NCI-H345 (cell line): ENCODE measurements at places on chromosomes 2 and 18.
A peak's percentile ranks its signal among the peaks of the same experiment; 100 is the strongest.

- no peak for DNase-seq
Observed at GRCh38 chr2:103401621-103402020, 639.8 kb downstream of the TMEM182 start.

- peak; percentile 72 for DNase-seq
Observed at GRCh38 chr18:36543991-36544725, 246.6 kb downstream of the FHOD3 start.

GRCh38 chr2:225411452-225411851 is 11.9 kb downstream of the NYAP2 start:
- DNase-seq, result no peak

GRCh38 chr2:236511266-236511665 is 58.4 kb upstream of the ACKR3 start:
- DNase-seq, result peak; percentile 43

DNA sequence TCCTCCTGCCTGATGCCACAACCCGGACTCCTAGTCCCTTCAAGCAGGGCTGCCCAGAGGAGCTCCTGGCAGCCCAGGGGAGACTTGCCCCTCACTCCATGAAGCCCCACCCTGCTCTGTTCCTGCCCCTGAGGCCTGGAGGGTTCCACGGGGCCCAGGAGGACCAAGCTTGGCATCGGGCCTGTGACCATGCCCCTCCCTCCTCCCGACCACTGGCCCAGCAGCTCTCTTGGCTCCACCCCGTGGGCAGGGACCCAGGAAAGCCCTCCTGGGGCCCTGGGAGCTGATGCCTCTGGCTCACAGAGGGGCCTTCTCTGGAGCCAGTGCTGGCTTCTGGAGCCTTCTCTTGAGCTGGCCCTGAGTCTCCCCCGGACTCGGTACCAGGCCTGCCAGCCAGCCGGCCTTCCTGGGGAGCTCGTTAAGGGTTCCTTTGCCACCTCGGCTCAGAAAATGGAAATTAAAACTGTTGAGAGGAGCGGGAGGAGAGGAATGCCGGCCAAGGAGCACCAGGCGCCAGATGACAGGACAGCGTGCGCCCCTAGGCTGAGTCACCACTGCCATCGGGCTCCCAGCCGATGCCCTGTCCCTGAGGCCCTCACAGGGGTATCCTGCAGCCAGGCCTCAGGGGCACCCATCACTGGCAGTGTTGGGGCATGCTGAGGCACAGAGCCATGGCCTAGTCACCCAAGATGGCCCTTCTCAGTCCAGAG is 40.6 kb upstream of the SNED1 start:
- peak; percentile 11 for DNase-seq

- DNase-seq, result no peak
Observed at GRCh38 chr2:229408962-229409361, 137.9 kb upstream of the PID1 start.

DNA sequence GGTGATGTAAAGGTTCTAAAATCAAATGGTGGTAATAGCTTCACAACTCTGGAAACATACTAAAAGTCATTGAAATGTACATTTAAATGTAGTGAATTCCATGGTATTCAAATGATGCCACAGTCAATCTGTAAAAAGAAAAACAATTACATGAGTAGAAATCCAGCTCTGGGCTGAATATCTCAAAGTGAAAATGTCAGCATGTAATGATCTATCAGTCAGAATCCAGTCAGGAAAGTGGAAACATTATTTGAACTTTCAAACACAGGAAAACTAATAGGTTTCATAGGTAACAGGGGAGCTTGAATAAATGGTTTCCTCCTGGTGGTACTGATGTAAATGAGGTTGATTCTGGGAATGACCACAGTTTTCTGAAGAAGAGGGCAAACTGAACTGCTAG is 186.4 kb downstream of the CDH7 start:
- DNase-seq, result no peak

DNA sequence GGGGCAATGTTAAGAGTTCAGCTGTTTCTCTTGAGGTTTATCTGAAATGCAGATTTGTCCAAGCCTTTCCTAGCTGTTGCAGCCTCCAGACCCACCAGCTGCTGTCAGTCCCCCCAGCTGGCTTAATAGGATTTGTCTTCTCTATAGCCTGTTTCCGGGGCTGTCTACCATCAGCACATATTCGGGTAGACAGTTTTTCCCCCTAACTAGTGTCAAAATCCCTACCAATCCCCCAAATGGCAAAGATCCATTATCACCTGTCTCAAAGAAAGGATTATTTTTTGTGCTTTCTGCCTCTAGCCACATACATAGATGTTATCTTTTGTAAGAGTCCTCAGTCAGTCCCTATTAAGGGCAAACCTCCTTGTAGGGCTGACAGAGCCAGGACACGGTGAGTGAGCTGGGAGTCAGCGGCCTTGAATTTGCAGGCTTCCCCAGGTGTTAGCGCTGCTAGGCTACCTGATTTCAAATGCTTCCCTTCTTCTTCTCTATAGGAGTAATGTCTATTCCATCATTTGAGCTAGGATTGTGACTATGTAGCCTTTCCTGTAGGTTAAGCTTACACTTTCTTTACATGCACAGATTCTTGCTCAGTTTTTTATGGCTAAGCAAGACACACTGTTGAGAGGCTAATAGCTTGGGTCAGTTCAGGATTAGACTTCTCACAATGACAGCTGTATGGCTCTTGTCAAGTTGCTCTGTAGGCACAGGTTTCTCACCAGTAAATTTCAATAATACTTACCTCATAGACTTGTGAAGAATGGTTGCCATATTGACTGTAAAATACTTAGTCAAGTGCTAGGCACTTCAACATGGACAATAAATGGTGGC is 171.1 kb upstream of the UNC80 start:
- no peak for DNase-seq

DNA sequence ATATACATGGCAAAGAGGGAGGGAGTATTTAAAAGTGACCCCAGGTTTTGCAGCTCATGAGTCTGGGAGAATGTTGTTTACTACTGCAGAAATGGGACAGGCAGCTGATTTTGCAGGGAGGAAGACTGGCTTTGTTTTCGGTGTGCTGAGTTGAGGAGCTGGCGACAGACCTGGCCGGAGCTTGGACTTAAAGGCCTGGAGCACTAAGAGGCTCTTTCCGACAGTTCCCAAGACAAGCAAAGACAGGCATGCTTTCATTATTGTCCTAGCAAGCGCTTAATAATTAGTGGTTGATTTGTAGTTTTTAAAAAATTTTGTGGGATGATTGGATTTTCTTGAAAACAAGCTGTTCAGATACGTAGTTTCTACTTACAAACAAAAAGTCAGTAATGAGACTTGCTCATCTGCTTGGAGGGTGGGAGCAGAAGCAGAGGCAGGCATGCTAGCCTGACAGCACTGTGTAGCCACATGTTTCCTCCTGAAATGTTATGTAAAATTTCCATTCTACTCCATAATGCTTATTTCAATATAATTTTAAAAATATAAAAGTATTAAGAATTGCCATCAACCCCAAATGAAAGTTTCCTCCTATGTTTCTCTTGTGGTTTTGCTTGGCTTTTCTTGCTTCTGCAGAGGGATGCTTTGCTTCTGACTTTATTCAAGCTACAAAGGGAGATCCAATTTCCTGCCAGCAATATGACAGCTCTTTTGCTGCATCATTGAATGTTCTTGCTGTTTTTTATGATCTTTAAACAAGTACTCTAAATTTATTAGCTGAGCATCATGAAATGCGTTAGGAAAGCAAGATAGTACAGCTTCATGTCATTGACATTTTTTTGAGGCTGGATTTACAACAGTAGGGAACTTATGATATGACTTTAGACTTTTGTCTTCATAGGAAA is 75.8 kb downstream of the PHLPP1 start:
- DNase-seq, result no peak

- DNase-seq, result no peak
Observed at GRCh38 chr2:10865841-10866240, 45.9 kb upstream of the KCNF1 start.

DNA sequence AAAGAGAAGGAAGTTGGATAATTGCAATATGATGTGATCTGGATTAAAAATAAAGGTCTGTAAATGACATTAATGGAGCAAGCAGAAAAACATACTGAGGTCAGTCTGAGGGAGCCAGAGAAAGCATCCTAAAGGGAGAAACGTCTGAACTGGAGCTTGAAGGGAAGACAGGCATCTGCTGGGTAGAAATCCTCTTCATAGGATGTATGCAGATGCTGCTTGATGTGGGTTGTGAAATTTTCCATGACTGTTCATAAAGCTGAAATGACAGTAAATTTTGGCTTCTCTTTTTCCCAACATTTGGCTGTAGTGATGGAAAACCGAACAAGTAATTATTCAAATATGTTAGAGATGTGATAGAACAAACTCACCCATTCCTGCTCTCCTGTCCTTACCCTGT is 287.6 kb downstream of the CAMKMT start:
- no peak for DNase-seq

- DNase-seq, result no peak
Observed at GRCh38 chr2:8580316-8581233, 101.3 kb upstream of the ID2 start.

GRCh38 chr2:109521233-109522062 is 92.3 kb downstream of the SEPTIN10 start:
- no peak for DNase-seq

DNA sequence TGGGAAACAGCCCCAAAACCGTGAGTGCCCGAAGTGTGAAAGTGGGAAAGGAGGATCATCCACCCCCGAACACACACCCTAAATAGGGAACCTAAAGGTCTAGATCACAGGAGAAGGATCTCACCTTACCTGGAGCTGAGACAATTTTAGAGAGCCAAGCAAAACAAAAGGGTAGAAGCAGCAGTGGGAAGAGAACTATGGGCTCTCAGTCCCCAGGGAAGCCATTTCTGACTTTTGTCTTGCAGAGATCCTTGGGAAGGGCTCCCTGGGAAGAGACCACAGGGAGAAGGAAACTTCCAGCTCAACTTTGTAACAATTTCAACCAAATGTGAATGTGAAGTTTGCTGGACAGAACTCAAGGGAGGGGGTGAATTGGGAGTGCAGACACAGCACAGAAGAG is 110.6 kb downstream of the WDPCP start:
- DNase-seq, result no peak

GRCh38 chr2:12006850-12007249 is 260.4 kb downstream of the LPIN1 start:
- no peak for DNase-seq

DNA sequence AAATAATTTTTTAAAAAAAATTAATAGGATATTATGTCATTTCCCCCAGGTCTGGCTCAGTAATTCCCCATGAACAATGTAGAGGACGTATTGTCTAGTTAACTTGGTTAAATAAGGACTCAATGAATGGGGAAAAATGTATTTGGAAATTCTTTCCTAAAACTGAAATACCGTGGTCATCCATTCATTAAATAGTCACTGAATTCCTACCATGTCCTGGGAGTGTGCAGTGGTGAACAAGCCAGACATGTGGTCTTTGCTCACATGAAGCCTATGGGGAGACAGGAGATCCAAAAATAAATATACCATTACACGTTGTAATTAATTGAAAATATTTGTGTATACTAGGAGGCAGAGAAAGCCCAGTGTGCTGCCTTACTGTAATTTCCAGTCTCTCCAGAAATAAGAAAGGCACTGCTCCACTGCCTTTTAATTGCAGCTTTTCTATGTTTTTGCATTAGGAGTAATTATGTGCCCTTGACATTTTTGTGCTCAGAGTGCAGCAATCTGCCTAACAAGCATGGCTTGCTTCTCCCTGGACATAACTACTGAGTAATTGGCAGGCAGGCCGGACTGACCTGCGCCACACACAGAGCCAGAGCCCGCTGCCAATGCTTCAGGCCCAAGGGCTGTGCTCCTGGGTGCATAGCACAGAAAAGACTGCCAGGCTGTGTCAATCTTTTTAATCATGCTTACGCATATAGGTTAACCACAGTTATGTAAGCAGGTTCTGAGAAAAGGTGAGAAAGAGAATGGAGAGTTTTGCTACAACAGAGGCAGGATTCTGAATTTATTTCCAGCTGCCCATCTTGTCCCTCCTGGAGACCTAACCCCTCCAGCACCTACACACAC is 22.2 kb upstream of the TTC39C start:
- no peak for DNase-seq
